ENCODE measurements at places on chromosomes 11 and 22.

- DNase-seq: no peak
Observed at GRCh38 chr22:30572840-30573593, 1.4 kb downstream of the GAL3ST1 start.

GRCh38 chr22:30250039-30250565, 3.5 kb upstream of the LIF start:
- DNase-seq: no peak

- no peak for DNase-seq
Observed at GRCh38 chr11:8719211-8719649, 36.6 kb downstream of the RPL27A start.

- DNase-seq: no peak
Observed at GRCh38 chr11:27694992-27695391, 5.3 kb downstream of the BDNF start.

DNA sequence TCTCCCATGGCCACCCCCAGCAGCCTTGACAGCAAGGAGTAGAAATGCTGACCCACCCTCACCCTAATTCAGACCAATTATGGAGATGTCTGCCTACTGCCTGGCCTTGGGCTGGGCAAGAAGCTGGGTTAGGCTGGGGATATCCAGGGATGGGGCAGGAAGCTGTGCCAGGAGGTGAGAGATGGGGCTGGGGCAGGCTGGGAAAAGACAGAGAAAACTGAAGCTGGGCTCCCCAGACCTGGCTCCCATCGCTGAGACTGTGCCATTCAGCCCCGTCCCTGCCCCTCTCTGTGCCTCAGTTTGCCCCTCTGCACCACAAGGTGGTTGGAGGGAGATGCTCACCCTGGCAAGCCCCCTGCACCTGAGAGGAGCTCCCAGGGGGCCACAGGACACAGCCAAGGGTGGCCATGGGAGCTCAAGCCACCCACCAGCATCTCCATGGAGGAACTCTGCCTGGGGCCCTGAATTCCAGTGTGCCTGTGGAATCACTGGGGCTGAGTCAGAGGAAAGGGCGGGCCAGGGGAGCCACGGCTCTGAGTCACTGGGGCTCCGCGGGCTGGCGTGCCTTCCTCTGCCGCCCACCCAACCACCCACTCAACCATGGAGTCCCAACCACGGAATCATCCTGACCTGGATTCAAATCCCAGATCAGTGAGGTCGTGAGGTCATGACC, 6.0 kb upstream of the CARD10 start:
- no peak for DNase-seq

- DNase-seq: no peak
Observed at GRCh38 chr22:41512421-41513194, 31.7 kb downstream of the POLR3H start.

DNA sequence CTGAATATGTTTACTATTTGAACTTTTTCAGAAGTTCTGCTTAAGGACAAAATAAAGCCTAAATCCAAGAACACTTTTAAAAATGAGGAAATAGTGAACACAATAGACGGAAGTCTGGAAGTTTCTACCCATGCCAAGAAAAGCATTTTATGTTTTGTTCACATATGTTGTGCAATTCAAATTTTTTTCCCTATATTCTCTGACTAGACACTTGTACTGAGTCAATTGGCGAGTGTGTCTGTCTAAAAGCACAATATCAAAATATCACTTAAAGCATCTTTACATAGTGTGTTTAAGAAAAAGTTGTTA, 29.2 kb downstream of the INCENP start:
- no peak for DNase-seq

- no peak for DNase-seq
Observed at GRCh38 chr22:23104187-23104971, 34.1 kb downstream of the GNAZ start.

DNA sequence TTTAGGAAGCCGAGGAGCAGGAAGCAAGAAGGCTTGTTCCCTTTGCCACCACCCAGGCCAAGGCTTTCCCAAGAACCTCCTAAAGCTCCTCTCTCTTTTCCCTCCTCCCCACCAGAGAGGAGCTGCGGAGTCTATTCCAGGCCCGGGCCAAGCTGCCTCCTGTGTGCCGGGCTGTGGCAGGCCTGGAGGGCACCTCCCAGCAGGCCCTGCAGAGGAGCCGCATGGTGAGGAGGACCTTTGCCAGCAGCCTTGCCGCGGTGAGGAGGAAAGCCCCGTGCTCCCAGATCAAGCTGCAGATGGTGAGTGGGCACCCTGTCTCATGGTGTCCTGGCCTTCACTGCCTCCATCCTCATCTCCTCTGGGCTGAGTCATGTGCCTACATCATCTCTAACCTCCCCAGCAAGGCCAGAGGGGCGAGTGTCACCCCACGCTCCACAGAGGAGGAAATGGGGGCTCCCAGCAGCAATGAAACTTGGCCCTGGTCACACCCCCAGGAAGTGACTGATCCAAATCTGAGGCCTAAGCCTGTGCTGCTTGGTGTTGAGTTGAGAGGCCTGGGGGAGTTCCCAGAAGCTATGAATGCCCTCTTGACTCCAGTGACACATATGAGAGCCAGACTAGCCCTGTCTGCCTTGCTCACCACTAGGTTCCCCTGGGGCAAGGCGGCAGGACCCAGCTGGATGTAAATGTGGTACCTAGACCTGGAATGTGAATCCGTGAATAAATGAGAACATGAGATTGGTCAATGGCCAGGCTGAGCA, 104.2 kb downstream of the MYO18B start:
- peak; percentile 32 for DNase-seq

GRCh38 chr11:12794576-12795230, 120.5 kb downstream of the TEAD1 start:
- no peak for DNase-seq

DNA sequence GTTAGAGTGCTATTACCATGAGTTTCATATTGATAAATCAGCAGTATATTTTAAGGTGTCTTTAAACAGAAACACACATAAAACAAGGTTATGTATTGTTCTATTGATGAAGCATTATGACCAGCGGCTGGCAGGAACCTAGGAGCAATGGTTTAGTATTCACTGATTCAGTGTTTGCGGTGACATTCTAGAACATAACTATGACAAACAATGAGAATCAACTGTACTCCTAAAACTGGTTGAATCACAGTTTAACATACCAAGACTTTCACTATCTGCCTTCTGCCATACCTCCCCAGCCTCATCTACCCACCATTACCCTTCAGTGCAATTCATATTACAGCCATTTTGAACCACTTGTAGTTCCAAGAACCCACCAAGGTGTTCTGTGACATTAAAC, 8.8 kb downstream of the HOATZ start:
- peak; percentile 26 for DNase-seq

- no peak for DNase-seq
Observed at GRCh38 chr11:85732965-85733364, 47.0 kb upstream of the CCDC89 start.

- no peak for DNase-seq
Observed at GRCh38 chr11:46912526-46913150, 5.7 kb downstream of the LRP4 start.

DNA sequence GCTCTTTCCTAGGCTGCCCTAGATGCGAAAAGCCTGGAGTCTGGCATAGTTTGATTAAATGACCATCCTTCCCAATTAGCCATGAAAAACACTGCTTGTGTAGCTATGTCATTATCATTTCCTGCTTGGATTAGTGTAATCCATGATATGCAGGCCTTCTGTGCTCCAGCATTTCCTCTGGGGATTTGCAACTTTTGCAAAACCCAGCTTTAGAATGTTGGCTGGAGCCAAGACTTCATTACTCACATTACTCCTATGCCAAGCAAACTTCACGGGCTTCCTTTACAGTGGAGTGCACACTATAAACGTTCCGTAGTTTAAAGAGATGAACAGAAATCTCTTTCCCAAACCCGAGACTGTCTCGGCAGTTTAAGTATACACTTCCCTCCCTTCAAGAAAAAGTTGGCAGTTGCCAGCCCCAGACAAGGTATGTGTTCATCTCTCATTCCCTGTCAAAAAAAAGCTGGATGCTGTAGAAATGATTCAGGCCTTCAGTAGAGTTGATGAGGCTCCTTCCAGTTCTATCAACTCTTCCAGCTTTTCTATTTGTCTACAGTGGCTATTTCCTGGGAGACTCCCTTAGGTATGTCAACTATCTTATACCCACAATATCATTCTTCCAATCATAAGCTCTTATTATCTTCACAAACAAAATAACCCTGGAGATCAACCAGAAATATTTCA, 180.0 kb downstream of the MAML2 start:
- no peak for DNase-seq

GRCh38 chr11:117412176-117412575, 84.5 kb downstream of the CEP164 start:
- no peak for DNase-seq

DNA sequence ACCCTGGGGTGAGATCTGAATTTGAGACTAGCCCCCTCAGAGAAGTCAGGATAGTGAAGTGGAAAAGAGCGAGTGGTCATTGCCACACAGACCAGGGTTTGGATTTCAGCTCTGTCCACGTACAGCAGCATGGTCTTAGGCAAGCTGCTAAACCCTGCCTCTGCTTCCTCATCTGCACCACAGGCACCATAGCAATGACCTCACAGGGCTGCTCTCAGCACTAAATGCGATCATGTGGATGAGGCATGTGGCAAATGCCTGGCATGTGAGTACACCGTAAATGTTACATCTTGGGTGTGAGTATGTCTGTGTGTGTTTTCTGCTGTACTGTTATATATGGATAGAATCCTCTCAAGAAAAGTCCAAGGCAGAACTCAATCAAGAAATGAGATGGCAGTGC, 15.8 kb downstream of the NAV2 start:
- DNase-seq: no peak

DNA sequence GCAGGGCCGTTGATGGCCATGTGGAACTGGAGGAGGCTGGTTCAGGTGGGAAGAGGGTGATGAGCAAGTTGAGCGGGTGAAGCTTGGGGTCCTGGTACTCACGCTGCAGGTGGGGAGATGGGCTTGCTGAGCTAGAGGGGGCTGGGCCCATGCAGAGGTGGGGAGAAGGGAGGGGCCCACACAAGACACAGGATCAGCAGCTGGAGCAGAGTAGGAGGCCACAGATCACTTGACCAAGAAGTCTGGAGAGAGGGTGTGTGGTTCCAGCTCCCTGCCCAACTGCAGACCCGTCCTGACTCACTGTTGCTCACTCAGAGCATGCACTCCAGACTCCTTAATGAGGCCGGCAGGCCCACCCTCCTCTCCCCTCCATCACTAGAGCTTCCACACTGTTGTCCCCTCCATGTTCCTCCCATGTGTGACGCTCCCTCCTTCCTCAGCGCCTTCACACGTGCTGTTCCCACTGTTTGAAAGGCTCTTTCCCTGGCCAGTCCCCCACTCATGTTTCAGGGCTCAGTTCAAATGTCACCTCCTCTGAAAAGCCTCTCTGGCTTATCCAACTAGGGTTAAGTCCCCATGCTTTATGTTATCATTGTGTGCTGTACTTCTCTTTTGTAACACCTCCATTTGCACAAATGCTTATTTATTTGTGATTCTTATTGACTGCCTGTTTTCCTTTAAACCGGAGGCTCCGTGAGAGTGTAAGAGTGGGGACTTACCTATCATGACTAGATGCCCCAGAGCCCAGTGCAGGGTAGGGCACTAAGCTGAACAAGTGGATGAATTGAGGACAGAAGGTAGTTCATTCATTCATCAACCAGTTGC, 2.3 kb downstream of the CCDC86 start:
- no peak for DNase-seq

DNA sequence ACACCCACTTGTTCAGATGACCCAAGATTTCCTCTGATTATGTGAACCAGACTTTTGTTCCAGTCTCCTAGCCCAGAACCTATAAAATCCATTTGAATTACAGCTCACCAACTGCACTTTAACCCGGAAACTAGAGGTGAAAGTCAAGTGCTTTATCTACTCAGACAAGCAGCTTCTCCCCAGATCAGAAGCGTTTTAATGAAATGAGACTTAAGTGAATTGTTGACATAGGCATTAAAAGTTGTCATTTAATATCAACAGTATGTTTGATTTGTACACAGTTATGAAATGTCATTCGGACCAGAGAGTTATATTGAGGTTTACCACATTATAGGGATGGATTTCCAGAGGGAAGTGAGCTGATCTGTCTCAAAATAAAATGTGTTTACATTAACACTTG, 52.0 kb downstream of the CADM1 start:
- DNase-seq: no peak

- DNase-seq: no peak
Observed at GRCh38 chr11:73185680-73186293, 32.3 kb upstream of the P2RY2 start.

DNA sequence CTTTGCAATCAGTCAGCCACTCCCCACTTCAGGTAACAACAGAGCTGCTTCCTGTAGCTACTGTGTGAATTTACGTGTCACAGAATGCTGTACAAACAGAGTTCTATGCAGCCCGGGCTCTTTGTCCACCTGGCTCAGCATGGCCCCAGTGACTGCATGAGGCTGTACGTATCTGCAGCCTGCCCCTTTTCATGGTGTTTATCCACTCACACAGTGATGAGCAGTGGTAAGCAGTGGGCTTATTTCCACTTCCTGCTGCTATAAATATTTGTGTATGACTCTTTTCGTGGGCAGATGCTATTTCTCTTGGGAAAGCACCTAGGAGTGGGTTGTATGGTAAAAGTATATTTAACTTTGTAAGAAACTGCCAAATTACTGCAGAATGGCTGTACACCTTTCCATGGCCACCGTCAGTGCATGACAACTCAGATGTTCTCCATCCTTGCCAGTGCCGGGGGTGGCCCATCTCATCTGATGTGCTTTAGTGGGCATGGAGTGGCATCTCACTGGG, 43.3 kb downstream of the MYEOV start:
- peak; percentile 53 for DNase-seq

- no peak for DNase-seq
Observed at GRCh38 chr11:13108416-13108815, 99.3 kb downstream of the RASSF10 start.

- no peak for DNase-seq
Observed at GRCh38 chr11:616320-617198, 809 bp upstream of the IRF7 start.

- DNase-seq: no peak
Observed at GRCh38 chr11:20047006-20047768, 113.1 kb downstream of the DBX1 start.

DNA sequence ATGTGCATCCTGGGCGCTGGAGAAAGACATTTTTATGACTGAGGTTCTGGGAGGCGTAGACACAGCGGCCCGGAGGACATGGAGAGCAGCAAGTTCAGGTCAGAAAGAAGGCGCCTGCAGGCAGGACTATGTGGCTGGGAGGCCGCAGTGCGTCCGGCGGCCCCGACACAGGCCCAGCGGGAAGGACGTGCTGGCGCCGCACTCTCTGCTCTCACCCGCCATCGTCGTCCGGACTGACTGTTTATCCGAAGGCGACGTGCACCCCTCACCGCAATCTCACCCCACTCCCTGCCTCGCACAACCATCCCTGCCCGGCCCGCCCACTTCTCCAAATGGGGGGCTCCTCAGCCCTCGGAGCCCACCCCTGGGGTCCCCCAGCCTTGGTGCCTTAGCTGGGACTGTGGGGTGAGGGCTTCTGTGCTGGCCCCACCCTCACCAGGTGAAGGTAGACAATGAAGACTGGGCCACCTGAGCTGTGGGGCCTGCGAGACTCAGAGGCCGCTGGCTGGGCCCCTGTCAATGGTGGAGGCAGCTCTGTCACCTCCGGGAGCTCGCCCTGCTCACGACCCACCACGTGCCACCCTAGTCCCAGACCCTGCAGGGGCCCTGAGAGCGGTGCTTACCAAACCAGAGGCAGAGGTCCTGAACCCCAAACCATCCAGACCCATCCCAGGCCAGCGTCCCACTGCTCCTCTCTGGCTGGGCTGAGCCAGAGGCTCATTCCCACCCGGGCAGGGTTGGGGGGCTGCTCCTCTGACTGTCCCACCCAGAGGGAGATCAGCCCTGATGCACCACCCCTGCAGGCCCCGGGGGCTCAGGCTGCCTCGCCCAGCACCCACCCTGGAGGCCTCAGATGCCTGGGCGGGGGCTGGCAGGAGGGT, 16.2 kb upstream of the MUC5B start:
- peak; percentile 1 for DNase-seq

GRCh38 chr11:29914203-29914930, 102.5 kb downstream of the KCNA4 start:
- no peak for DNase-seq

Data from activated naive CD4-positive, alpha-beta T cell treated with anti-CD3 and anti-CD28 coated beads for 36 hours (primary cell).